ENCODE measurements at places on chromosomes 11 and 22. TPM values are rescaled to one million over a fixed set of nuclear protein-coding genes. Genes with fewer than 3 reads are reported as not detected.

The SH3BP1 gene
- 48.4 TPM for total RNA-seq

The SCGB1A1 gene
- 2.0 TPM for total RNA-seq

- no peak for DNase-seq
Measured at GRCh38 chr11:7846003-7846402, 49.3 kb upstream of the OR5P2 start.

DNA sequence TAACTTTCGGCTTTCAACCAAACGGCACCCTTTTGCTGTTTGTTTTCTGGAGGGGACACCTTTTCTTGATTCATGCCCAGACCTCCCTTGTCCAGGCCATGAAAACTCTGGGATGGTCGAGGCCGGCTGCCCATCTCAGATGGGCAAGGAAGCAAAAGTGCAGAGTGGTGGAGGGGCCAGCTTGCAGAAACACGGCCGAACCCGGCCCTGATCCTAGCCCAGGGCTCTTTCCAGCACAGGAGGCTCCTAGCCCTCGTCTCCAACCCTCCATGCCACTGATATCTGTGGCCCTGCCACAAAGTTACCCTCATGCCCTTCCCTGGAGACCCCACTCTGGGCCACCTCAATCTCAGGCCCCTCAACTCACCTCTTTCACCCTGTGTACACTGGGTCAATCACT lies 18.9 kb upstream of the SLC22A12 start:
- DNase-seq, result no peak

DNA sequence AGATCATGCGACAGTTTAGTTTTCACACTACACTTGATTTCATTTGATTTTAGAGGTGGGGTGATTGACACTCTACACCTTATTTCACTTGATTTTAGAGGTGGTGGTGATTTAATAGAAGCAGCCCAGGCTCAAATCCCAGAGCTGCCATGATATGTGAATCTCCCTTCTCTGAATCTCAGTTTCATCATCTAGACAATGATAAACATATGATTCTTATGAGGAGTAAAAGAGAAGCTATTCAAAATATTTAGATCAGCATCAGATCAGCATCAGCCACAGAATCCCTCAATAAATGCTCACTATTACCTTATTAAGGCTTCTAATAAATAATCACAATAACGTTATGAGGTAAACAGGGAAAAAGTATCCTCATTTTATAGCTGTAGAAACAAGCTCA lies 98.8 kb downstream of the MSANTD4 start:
- no peak for DNase-seq

DNA sequence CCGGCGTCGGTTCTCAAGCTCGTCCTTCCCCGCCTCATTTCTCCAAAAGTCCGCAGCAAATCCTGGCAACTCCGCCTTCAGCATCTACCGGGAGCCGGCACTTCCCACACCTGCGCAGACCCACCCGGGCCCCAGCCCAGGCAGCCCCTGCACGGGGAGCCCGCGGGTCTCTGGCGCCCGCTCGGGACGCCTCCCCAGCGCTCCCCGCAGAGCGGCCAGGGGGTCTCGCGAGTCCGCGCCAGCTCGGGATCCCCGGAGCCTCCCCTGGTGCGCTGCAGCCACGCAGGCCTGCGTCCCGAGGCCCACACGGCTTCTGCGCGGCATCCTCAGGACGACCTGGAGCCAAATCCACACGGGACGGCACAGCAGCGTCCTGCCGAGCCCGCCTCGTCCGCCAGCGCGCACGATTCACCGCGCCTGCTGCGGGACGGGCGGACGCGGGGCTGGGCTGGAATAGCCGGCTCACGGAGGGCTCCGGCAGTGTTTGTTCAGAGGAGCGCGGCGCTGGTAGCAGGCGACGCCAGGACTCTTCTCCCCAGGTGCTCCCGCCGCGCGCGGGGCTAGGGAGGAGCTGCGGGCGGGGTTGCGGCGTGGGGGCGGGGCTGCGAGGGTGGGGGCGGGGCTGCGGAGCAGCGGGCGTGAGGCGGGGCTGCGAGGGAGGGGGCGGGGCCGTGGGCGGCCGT lies 816 bp upstream of the PHRF1 start:
- DNase-seq, result peak; percentile 24

DNA sequence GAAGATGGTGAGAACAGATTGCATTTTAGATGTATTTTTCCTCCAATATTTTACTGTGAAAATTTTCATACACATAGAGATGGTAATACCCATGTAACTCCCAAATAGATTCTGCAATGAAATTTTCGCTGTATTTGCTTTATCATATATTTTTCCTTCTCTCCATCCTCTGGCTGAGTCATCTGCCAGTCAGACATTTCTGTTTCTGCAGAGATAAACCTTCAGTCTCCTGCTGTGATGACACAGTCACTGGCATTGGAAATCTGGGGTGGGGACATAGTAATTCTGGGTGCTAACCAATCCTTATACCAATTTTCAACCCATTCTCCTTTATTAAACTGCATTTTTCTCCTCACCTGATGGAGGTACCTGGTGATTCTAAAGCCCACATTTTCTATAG lies 33.7 kb downstream of the SVIP start:
- DNase-seq, result no peak

- DNase-seq, result no peak
Measured at GRCh38 chr11:91497847-91498246, 726.8 kb upstream of the FAT3 start.

GRCh38 chr11:115363921-115364320 lies 140.3 kb downstream of the CADM1 start:
- DNase-seq, result no peak

- DNase-seq, result no peak
Measured at GRCh38 chr11:58330861-58331260, 28.0 kb downstream of the OR5B17 start.

DNA sequence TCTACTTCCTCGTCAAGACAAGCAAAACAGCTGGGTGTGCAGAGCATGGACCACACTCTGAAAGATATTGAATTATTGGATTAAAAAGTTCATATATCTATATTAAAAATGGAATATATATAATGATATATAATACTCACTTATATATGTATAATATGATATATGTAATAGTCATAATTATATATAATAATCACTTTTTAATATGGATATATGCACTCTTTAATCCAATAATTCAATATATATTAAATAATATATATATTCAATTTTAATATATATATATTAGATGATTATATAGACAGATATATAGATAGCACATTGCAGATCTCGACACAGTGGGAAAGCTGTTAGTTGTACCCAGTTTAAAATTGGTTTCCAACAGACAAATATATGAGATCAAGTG lies 182.1 kb upstream of the CARD18 start:
- DNase-seq, result no peak

- DNase-seq, result no peak
Measured at GRCh38 chr11:134372961-134373360, 39.1 kb downstream of the B3GAT1 start.
